Spinal cord (tissue), 10 donors: ENCODE measurements at places on chromosomes 11 and 22.

DNA sequence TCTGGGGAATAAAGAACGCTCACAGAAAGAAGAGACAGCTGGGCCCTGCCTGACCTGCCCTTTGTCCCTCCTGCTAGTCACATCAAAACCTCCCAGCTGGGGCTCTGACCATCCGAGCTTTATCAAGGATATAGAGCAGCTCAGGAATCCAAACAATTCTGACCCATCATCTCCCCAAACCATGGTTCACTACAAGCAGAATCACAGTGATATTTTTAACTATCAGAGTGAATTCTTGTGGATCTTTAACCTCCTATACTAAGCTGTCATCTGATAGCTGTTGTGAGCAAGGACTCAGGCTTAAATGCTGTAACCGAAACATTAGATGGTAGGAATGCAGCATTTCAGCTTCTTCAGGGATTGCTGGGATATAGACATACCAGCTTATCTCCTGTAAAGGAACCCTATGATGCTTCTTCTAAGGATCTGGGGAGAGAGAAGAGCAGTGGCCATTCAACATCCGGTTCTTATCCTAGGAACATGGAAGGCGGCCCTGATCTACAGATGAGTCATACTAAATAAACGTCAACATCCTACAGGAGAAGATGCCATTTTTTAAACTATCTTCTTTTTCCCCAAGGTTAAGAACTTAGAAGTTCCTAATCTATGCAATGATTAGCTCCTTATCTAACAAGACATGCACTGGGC is 84.7 kb upstream of the AKIP1 start:
- no peak for DNase-seq

GRCh38 chr11:5596607-5597201 is at the start of gene TRIM6:
Gene TRIM6 (plus strand): TSS chr11:5596637. CDS start chr11:5596898, 261 bp downstream.
- no peak for DNase-seq

GRCh38 chr11:124405581-124405980 is 6.8 kb upstream of the OR8B3 start:
- DNase-seq: no peak

DNA sequence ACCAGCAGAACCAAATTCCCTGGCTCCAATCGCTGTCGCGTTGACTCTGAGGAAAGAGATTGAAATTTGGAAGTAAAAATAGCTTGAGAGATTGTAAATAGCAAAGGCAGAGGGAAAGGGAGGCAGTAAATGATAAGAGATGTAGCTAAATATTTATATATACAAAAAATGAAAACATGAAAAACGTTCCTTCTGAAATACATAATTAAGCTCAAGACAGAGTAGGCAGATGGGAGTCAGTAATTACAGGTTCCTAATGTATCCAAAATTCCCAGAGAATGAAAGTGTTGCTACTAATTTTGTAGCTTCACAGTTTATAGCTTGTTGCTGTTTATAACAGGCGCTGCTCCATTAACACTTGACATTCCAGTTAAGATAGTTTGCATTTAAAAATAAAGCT is 648.7 kb downstream of the KCNA4 start:
- no peak for DNase-seq

- DNase-seq: no peak
These were observed 20.1 kb upstream of the SIK2 start for GRCh38 chr11:111582163-111582562.

GRCh38 chr11:117064275-117064674 is 34.0 kb downstream of the SIK3 start:
- no peak for DNase-seq

DNA sequence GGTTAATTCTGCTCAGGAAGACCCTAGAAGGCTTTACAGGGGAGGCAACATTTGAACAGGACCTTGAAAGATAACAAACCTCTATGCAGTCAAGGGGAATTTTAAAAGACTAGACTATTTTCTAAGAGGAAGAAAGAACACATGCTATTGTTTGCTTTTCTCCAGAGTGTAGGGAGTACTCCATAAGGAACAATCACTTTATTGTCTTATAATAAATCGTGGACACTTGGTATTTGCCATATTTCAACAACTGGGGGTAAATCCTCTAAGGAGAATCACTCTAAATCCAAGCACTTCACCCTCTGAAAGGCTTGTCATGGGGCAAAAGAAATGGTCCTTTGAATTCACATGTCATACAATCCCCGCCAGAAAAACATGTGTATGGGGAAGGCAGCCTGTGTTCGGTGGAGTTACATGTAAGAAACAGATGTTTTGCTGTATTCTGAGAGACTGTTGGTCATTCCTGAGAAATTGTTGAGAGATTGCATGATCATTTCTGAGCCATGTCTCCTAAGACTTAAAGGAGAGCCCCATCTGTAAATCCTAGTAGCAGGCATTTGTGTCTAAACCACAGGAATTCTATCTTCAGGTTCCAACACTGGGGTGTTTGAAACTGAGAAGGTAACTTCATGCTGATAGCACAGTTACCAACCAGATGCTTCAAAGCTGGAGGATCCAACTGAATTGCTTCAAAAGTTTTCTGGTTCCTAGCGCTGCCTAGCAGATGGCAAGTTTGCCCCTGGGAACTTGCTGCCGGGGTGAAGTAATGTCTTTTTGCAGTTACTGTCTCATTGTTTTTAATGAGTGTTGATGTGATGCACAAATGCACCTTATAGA is 66.8 kb downstream of the FZD4 start:
- peak; percentile 79 for DNase-seq

- DNase-seq: peak; percentile 34
These were observed 93.4 kb upstream of the SEPTIN5 start for GRCh38 chr22:19620742-19621371.

DNA sequence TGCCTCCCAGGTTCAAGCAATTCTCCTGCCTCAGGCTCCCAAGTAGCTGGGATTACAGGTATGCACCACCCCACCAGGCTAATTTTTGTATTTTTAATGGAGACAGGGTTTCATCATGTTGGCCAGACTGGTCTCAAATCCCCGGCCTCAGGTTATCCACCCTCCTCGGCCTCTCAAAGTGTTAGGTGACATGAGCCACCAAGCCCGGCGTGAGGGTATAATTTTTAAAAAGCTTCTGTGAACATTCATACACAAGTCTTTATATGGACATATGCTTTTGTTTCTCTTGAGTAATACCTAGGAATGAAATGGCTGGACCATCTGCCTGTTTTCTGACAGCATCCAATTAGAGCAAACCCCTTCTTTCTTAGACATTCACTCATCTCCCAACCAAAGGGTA is 14.3 kb upstream of the NAALAD2 start:
- DNase-seq: no peak

DNA sequence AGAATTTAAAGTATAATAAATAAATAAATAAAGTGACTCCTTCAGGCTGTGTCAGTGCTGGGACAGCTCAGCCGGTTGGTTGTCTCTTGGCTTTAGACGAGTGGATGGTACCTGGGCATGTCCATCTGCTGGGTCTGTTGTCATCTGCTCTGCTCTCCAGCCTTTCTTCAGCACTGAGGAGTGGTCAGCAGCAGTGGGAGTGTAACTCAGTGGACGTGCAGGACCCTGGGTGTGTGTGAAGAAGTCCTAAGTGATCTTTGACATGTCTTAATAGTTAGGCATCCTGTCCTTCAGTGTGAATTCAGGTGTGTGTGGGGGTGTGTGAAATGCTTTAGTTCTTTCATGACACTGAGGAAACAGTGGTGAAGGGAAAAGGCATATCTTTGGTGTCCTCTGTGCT is 24.3 kb downstream of the AMOTL1 start:
- no peak for DNase-seq

DNA sequence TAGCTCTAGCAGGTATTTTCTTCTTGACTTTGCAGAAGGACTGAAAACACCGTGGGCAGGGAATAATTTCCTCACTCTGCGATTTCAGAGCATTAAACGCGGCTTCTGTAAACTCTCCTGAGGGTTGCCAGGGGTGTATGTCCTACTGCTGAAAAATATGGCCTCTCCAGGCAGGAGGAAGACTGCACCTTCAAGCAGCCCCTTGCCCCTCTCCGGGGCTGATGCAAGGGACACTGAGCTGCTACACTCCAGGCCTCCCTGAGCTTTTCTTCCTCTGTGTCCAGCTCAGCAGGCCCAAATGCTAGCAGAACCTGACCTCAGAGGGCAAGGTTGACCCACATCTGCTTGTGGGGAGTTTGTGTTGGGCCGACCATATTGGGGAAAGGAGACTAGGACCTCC is 2.2 kb downstream of the CD6 start:
- DNase-seq: no peak

- DNase-seq: no peak
These were observed 24.5 kb upstream of the LRRC4C start for GRCh38 chr11:41483956-41484355.

GRCh38 chr11:113476553-113476952 is 1.4 kb upstream of the DRD2 start:
- DNase-seq: no peak

GRCh38 chr11:66068923-66069714 is 953 bp upstream of the PACS1 start:
- peak; percentile 63 for DNase-seq

- DNase-seq: no peak
These were observed 38.3 kb downstream of the PISD start for GRCh38 chr22:31623592-31624304.

GRCh38 chr11:61509043-61510029 is 787 bp downstream of the LRRC10B start:
- DNase-seq: no peak

DNA sequence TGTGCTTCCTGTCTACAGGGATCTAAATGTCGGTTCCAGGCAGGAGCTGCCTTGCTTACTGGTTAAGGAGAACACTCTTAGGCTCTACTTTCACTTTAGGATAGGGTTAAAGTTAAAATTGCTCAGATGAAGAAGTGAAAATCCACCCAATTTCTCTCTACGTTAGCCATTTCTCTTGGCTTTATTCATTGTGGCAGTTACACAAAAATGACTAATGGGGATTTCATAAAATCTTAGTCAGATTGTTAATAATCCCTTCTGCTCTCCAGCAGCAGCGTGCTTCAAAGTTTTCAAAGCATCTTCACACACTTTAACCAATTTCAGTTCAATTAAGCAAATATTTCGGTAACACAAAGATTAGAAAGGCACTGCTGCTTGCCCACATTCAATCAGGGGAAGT is 58.4 kb upstream of the RCN1 start:
- DNase-seq: no peak

GRCh38 chr11:115455613-115456012 is 48.6 kb downstream of the CADM1 start:
- DNase-seq: no peak

DNA sequence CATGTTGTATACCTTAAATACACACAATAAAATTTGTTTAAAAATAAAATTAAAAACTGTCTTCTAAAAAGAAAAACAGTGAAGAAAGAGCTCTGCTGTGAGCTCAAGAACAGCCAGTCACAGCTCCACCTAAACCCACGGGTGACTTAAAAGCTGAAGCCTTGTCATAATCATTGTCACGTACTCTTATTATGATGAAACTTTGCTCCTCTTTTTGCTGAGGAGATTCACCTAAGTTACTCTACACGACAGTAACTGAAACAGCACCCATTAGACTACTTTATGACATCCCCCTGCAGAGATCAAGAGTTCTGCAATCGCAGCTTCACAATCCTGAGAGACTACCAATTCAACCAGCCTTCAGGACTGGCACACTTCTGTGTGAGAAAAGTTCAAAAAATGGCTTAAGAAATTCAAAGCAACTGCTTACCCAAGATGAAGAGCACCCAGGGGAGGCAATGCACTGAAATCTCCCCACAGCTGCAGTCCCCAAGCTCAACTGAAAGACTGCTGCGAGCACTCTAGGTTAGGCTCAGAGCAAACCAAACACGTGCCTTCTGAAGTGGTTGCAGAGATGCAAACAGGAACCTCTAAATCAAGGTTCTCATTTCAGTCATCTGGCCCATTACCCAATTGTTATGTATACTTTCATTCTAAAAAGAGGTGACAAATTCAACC is at the start of gene JAML:
Gene JAML (minus strand): TSS at position 501 of the 678 bp plus-strand sequence. CDS start 10,145 bp downstream, outside the sequence.
- no peak for DNase-seq

DNA sequence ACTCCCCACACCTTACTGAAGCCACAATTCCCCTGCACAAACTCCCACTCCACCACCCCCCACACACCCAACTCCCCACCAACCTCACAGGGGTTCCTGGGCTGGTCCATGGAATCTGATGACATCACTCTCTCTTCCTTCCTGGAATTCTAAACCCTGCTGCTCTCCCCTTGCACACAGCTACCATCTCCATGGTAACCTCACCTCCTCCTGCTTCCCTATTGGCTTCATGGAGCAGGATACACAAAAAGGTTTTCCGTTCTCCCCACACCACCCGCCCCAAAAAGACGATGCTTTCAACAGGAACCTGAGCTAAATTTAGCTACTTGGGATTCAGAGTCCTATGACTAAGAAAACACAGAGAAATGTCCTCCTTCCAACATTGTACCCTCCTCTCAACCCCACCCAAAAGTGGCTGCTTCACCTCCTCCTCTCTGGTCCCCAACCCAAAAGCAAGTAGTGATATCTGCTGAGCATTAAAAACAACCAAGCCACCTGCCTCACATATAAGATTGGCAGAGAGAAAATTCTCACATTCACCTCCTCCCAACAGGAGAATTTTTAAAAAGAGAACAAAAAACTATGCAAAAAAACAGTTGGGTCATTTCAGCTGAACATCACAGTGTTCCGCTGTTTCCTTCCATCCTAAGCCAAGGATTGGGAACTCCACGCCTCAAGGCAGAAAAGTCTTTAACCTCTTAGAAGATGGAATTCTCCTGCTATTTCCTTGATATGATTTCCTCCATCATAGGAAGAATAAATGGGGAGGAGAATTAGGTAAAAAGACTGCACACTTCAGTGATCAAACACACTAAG is 66.9 kb downstream of the RBFOX2 start:
- DNase-seq: no peak

DNA sequence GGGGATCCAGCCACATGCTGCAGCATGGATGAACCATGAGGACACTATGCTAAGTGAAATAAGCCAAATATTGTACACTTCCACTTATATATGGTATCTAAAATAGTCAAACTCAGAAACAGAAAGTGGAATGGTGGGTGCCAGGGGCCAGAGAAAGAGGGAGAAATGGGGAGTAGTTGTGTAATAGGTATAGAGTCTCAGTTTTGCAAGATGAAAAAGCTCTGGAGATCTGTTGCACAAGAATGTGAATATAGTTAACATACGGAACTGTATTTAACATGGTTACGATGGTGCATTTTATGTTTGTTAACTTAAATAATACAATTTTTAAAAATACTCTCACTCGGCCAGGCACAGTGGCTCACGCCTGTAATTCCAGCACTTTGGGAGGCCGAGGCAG is 21.2 kb downstream of the GDPD5 start:
- no peak for DNase-seq

DNA sequence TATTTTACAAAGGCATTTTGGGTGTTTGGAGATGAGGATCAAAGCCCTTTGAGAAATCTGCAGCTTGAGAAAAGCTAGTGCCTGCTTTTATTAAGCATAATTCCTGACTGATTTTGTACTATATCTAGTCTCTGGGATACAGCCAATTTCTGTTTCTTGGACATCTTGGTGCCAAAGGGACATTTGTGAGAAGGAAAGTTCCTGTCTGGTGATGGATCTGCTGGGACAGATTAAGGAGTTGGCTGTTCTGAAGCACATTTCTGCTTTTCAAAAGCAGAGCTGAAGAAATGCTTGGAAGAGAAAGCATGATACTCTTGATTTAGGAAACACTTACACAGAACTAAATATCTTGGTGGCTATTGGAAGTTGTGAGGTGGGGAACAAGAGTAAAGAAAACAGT is 254.6 kb upstream of the CCDC90B start:
- DNase-seq: no peak

GRCh38 chr22:45162531-45162930 is 1.2 kb upstream of the NUP50 start:
- no peak for DNase-seq

GRCh38 chr11:128448200-128448886 is 139.0 kb downstream of the ETS1 start:
- no peak for DNase-seq
